ENCODE measurements at places on chromosomes 16 and 17. TPM values are rescaled to one million over a fixed set of nuclear protein-coding genes. Genes with fewer than 3 reads are reported as not detected.

Gene GCSH
- total RNA-seq = 32.1 TPM

Gene MPP2
- 1.6 TPM for total RNA-seq

Gene HCRT
- not detected for total RNA-seq

Gene NECAB2
- total RNA-seq = 0.30 TPM

Gene TP53TG3F
- not detected for total RNA-seq

Gene ITGA2B
- 0.17 TPM for total RNA-seq

Gene KRT15
- total RNA-seq = 0.67 TPM

Gene RDM1
- total RNA-seq = 6.7 TPM

Gene KRT12
- not detected for total RNA-seq

Gene SGCA
- 0.15 TPM for total RNA-seq

Gene CLEC10A
- not detected for total RNA-seq

Gene EFCAB13
- 3.4 TPM for total RNA-seq

Gene TIMM22
- 18.7 TPM for total RNA-seq

Gene FOXL1
- 20.4 TPM for total RNA-seq

Gene RAMP2
- 1.5 TPM for total RNA-seq

Gene FBXO31
- 17.7 TPM for total RNA-seq

Gene RCVRN
- total RNA-seq = not detected

Gene HOXB4
- total RNA-seq = 11.7 TPM

Gene KRTAP1-5
- total RNA-seq = 0.59 TPM

Gene HSD17B1
- total RNA-seq = 0.84 TPM

Measured in bronchus fibroblast of lung (primary cell).